ENCODE measurements at places on chromosomes 2 and 18.

DNA sequence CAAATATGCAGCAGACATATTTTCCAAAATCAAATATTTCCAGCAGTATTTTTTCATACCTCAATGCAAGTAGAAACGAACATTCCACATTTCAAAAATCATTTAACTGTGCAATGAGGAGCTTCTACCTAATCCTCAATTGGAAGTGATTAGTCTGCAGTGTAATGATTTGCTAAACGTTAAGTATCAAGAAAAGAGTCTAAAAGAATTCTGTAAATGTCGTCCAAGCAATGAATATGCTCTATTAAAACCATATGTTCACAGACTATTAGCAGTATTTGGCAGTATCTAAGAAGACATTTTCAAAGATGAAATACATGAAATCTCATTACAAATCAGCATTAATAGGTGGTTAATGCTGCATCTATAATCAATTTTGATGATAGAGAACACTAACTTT lies 15.9 kb downstream of the DYM start:
- DNase-seq = no peak

DNA sequence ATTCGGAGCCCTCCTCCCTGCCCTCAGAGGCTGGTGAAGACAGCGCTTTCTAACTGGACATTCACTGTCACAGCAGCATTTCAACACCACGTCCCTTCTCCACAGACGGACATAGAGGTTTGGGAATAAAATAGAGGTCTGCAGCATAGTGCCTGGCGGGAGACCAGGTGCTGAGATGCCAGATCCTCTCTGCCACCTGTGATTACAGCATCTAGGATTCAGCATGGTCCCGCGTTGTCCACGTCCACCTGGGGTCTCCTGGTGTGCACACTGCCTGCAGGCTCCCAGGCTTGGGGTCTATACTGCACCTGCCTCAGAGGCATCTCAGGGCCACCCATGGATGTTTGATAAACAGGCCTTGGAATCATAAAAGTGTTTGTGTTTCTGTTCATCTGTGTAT lies 175.5 kb downstream of the TMEM18 start:
- no peak for DNase-seq

DNA sequence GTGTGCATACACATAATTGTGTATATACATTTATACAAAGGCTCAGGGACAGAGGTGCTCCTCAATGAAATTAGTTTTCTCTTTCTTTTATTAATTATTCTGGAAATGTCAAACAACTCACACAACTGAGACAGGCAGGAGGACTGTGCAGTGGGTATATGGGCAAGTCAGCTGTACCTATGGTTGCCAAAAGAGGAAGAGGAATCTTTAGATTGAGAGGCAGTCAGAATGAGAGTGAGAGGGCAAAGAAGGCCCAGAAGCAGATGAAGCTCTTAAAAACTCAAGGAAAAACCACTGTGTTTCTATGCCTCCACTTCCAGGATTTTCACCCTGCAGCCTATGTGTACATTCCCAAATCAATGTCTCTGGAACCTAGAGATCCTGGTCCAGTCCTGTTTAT lies 79.1 kb downstream of the CACNB4 start:
- DNase-seq = no peak

DNA sequence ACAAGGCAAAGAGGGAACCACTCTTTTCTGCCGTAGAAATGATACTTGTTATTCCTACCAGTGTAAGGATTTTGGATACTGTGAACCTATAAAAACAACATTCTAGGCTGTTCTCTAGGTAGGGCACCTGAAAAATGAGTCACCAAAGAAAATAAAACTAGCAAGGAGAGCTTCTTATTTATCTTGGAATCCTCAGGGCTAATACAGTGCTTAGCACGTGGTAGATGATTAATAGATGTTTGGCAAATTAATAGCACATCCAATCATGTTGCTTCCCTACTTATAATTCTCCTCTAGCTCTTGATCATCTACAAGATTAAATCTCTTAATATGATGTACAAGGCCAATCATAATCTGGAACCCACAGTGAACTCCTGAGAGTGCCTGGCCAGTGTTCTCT lies 73.1 kb downstream of the AAK1 start:
- DNase-seq = no peak

DNA sequence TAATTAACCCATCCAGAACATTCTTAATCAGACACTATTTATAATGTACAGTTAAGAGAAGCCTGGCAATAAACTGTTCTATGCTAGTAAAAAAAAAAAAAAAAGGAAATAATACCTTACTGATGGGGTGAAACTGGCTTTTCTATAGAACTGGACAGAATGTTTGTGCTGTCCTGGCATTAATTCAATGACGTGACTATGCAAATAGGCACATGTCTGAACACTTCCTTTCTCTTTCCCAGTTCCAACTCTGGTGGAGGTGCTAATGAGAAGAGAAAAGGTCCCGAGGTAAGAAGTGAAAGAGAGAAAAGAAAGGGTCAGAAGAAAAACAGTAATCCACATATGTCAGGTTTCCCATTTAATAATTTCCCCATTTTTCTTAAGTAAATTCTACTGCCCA lies 508.4 kb downstream of the ZEB2 start:
- DNase-seq = peak; percentile 13

DNA sequence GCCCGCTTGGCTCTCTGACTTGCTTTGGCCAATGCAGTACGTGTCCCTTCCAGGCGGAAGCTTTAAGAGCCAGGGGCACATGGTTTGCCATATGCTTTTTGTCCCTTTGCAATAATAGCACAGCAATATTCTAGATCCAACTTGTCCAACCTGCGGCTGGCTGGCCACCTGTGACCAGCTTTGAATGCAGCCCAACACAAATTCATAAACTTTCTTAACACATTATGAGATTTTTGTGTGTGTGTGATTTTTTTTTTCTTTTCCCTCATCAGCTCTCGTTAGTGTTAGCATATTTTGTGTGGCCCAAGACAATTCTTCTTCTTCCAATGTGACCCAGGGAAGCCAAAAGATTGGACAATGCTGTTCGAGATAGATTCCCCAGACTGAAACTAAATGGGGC lies 119.3 kb upstream of the SIX3 start:
- no peak for DNase-seq

- DNase-seq = no peak
These were observed 9.8 kb downstream of the ACP1 start for GRCh38 chr2:274503-274902.

DNA sequence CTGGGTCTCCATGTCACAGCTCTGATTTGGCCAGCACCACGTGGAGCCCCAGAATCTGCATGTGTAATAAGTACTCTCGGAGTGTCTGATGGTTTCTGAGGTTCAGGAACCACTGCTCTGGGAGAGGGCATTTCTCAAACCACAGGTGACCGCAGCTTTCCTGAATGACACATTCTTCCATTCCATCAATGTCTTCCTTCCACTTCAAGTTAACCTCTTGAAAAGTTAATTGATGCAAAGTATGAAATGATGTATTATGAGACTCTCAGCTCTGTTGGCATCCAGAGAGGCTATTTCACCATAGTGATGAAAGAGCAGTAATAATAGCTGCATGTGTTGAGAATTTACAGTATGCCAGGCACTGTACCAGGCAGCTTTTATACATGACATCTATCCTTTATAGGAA lies 61.3 kb upstream of the CRIM1 start:
- no peak for DNase-seq

- peak; percentile 19 for DNase-seq
These were observed 1.5 kb downstream of the GALNT1 start for GRCh38 chr18:35582899-35583558.

DNA sequence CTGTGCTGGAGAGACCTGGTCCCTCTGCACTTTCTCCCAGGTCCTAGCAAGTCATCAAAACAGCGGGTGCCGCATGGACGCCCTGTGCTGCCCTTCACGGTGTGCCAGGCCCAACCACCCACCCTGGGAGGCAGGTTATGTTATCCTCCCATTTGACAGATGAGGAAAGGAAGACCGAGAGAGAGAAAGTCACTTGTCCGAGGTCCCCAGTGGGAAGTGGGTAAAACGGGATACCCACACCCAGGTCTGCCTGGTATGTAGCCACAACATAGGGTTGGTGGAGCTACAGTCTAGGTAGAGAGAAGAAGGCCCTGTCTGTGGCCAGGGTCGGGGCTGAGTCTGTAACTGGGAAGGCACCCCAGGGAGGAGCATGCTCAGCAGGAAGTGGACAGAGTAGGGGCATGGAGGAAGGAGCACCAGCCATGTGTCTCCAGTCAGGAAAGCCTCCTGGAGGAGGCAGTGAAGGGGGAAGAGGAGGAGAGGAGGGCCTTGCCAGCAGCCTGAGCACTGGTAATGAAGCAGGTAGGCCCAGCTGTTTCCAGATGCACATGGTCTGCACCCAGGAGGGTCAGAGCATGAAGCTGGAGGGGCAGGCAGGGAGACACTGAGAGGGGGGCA lies 98.4 kb downstream of the ZFP36L2 start:
- no peak for DNase-seq

- DNase-seq = peak; percentile 85
These were observed 125.7 kb downstream of the RBMS1 start for GRCh38 chr2:160367887-160368286.

DNA sequence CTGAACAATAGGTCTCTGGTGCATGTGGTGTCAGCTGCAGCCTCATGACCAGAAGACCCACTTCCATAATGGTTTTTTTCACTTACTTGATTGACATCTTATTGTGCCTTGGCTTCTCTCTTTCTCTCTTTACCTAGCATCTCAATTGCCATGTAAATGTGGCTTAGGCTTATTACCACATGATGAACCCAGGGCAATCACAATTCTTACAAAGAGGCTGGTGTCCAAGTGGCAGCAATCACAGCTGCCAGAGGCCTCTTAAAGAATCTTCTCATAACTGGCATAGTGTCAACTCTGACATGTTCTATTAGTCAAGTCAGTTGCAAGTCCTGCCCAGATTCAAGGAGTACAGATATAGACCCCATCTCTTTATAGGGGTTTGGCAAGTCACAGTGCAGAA lies 1224.8 kb downstream of the SUCLG1 start:
- no peak for DNase-seq

- DNase-seq = no peak
These were observed 3.3 kb downstream of the MYCN start for GRCh38 chr2:15943378-15944280.

DNA sequence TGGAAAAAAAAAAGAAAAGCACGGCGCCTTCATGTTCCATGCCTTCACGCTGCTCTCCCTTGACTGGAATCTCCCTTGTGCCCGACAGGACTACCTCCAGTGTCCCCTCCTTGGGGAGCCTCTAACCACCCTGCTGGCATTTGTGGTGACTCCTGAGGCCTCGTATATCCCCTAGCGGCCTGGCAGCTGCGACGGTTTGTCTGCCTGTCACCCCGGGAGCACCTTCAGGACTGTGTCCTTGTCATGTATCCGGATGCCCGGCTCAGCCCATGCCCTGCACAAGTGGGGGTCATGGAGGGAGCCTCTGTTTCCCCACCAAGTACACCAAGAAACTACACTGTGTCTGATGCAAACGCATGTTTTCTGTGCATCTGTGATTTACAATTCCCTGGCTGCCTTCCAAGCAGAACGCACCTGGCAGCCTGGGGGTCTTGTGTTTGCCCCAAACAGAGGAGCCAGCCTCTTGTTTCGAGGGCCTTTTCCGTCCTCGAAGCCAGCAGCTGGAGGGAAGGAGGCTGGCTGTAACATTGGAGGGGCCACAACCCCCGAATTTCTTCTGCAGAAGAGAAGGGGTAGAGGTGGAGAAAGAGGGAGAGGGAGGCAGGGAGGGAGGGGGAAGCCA lies 18.9 kb downstream of the TWIST2 start:
- DNase-seq = no peak

- peak; percentile 79 for DNase-seq
These were observed 180.1 kb downstream of the PRPF40A start for GRCh38 chr2:152537081-152537651.

DNA sequence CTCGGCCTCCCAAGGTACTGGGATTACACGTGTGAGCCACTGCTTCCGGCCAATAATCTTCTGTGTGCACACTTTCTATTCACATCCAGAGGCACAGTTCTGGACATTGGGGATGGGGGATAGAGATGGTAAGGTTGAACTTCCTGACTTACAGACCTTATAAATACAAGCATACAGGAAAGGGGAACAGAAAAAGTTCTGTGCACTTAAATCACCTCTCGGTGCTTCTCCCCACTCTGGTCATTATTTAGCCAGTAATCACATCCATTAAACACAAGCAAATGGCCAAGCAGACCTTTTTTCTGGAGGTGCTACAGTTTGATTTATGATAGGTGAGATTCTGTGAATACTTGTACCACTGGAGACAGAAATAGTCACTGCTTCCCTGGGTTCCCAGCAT lies 110.6 kb downstream of the CRIM1 start:
- DNase-seq = no peak

GRCh38 chr2:166972002-166972401 lies 83.7 kb downstream of the XIRP2 start:
- no peak for DNase-seq

GRCh38 chr2:241950413-241951315 lies 81.1 kb downstream of the RTP5 start:
- DNase-seq = peak; percentile 63

GRCh38 chr2:36731941-36732672 lies 35.6 kb downstream of the VIT start:
- DNase-seq = no peak

GRCh38 chr18:29176681-29177080 lies 999.8 kb upstream of the CDH2 start:
- no peak for DNase-seq

DNA sequence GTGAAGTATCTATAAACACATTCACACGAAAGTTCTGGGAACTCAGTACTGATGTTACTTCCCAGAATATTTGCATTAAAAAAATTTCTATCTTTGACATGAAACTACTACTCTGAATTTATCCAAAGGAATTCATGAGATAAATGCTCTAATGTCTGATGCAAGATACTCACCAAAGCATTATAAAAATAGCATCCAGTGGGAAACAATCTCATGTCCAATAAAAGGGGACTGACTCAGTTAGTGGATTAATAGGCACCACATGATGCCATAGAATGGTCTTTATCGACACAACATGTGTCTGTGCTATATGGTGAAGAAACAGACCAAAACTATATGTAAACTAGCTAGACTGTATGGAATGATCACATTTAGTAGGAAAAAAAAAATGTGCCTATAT lies 33.9 kb downstream of the LAMA3 start:
- no peak for DNase-seq

GRCh38 chr2:29776406-29776805 lies 145.0 kb downstream of the ALK start:
- no peak for DNase-seq

DNA sequence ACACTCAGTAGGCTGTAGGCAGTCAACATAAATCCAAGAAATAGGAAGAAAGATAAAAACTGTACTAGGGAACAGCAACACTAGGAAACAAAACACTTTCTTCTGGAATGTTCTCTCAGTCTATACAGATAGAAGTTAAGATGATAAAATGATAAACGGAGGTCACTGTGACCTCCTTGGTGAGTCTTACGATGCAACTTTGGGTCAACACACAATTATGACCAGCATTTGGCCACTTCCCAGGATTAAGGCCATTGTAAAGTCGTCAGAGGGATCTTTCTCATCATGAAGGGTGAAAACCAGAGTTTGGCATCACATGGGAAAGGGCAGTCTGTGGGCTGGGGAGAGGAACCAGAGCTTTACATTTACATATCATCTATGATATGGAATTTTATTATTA lies 33.4 kb downstream of the LAMA3 start:
- no peak for DNase-seq

DNA sequence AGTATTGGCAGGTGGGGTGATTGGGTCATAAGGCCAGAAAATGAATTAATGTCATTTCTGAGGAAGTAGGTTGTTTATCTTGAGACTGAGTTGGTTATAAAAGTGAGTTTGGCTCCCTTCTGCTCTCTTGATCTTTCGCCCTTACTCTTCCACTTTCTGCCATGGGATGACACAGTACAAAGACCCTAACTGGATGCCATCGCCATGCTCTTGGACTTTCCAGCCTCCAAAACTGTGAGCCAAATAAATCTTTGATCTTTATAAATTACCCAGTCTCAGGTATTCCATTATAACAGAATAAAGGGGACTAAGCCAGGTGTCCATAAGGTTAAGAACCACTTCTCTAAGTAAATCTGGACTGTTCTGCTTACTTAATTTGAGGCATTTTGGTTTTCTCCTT lies 44.4 kb downstream of the MAP4K3 start:
- DNase-seq = no peak

Data from inflammatory macrophage treated with lipopolysaccharide for 4 hours (primary cell).